ENCODE measurements at places on chromosomes 5 and 9.

DNA sequence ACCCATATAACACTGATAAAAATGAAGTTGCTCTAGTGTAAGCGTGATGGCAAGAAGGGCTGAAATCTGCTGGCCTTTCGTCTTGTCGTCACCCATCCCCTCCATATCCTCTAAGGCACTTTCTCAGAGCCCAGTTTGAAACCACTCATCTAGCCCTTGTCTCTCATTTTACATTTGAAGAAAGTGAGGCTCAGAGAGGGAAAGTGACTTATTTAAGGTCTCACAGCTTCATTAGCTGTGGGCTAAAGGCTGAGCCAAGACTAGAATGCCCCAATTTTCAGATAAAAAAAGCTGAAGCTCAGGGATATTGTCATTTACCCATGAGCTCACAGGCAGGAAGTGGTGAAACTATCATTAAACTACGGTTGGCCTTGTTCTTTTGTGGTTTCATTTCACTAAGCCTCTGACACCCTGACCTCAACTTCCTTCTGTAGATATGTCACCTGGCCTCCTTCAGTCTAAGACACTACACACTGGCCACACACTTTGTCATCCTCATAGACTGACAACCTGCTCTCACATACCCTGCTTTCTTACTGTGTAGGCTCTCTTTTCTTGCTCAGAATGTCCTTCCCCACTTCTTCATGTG, 176.7 kb upstream of the DMAC1 start:
- peak; percentile 2 for DNase-seq

GRCh38 chr5:54673523-54674225, 156.1 kb downstream of the SNX18 start:
- no peak for DNase-seq

- DNase-seq = no peak
Observed at GRCh38 chr9:121756474-121757280, 105.2 kb downstream of the DAB2IP start.

- no peak for DNase-seq
Observed at GRCh38 chr9:121633119-121633714, 18.2 kb upstream of the DAB2IP start.

DNA sequence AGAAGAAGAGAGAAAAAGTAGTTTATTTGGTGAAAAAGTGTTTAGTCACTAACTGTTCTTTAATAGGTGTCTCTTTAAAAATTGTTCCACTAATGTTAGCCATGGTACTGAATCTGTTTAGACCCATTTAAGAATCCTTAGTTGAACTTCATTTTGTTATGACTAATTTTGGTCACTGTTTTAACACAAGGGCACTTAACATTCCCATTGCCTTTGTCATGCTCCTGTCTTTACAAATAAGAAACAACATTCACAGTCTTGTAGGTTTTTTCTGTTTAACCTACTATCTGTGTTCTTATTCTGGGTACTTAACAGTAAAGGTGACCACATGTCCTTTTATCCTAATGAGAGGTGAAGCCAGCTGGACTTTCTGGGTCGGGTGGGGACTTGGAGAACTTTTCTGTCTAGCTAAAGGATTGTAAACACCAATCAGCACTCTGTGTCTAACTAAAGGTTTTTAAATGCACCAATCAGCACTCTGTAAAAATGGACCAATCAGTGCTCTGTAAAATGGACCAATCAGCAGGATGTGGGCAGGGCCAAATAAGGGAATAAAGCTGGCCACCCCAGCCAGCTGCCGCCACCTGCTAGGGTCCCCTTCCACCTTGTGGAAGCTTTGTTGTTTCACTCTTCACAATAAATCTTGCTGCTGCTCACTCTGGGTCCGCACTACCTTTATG, 116.7 kb downstream of the WDR70 start:
- DNase-seq = peak; percentile 93

GRCh38 chr9:82116556-82116955, 128.0 kb downstream of the SPATA31D1 start:
- DNase-seq = no peak

GRCh38 chr9:98117984-98118639, 910 bp downstream of the TRIM14 start:
- no peak for DNase-seq

DNA sequence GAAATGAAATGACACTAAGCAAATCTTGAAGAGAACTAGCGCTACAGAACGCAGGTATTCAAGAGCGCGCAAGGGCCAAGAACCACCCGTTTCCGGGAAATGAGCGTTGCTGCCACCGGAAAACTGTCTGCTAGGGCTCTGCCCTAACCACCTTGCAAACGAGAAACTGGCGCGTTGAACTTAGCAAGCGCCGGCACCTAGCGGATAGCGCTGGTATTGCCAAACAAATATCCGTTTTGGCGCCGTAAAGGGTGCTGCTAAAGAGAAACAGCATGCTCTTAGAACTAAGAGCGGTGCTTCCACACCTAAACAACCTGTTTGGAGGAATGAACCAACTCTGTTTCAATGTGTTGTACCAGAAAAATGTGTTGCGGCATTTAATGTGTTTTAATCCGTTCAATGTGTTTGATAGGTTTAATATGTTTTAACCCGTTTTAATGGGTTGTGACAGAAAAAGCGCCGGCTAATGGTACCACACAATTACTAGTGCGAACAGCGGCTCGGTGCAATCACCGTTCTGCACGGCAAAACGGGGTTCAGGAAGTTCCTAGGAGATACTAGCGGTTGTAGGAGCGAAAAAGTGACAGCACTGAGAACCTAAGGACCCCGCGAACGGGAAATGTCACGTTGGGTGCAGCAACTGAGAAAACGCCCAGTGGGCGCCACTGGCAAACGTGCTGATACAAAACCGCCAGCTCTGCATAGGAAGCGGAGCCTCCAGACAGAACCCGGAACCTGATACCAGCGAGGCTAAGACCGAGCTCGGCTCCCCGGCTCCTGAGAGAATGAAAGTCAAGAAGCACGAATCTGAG, at the start of gene ANXA2R:
ANXA2R (minus strand) TSS at position 33 of the 812 bp plus-strand sequence. CDS start 273 bp downstream, outside the sequence.
- DNase-seq = peak; percentile 96

DNA sequence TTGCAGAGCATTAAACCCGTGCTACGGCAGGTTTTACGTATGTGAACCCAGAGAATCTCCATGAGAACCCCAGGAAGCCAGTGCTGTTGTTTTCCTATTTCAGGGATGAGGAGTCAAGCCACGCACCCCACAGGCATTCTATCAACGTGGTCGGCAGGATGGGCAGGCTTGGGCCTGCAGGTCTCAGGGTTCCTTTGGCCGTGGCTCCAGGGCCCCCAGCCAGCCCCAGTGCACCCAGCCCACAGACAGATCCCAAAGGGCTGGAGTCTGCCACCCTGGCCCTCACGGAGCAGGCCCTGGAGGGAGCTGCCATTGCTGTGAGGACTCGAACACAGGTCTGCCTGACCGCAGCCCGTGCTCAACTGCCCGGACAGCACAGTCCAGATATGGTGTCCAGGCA, 77.1 kb upstream of the STXBP1 start:
- no peak for DNase-seq

- DNase-seq = no peak
Observed at GRCh38 chr5:134397196-134397595, 14.5 kb downstream of the CDKN2AIPNL start.

DNA sequence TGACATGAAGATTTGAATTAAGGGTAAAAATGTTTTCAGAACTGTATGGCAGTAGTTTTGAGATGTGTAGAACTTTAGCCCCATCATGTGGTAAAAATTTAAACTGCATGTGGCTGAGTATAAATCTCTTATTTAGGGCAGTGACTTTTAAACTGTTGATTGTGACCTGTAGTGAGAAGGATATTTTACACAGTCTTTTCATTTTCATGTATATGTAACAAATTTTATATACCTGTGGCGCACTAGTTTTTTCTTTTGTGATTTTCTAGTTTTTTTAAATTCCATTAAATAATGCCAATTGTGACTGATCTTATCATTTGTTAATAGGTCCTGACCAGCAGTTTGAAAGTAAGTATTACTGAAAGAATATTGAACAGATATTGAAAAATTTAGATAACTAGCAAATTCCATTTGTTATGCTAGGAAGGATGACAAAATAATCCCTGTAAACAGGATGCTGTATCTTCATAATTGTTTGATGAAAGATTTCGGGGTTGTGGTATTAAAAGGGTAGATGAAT, 47.2 kb downstream of the GPBP1 start:
- DNase-seq = peak; percentile 25

DNA sequence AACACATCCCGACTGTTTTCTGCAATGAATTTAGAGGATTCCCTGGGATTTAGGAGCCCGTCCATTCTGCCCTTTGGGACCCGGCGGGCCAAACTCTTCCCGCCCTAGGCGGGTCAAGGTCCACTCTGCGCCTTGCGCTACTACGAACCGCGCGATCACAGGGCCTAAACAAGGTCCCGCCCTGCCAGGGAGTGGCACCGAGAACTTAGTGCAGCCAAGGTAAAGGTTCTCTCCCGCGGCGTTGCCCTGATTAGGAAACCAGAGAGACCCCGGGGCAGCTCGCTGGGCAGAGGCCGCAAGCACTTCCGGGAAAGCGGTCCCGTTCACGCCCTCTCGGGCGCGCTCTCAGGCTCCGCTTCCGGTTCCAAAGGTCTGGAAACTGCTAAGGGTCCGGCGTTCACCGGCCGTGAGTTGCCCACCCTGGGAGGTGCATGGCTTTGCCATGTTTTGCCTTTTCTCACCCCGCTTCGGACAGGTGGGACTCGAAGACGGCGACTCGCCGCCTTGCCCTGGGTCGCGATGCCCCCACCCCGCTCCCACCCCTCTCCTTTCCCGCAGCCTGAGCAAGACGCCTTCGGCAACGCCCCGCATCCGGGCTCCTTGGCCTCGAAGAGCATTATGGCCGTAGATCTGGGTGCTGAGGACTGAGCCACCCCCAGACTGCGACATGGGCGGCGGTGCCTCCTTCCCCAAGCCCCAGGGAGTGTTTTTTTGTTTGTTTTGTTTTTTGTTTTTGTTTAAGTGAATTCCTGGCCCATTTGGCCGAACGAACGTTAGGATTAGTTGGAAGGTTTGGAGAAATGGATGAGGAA, 23.4 kb downstream of the HNRNPK start:
- DNase-seq = peak; percentile 38

DNA sequence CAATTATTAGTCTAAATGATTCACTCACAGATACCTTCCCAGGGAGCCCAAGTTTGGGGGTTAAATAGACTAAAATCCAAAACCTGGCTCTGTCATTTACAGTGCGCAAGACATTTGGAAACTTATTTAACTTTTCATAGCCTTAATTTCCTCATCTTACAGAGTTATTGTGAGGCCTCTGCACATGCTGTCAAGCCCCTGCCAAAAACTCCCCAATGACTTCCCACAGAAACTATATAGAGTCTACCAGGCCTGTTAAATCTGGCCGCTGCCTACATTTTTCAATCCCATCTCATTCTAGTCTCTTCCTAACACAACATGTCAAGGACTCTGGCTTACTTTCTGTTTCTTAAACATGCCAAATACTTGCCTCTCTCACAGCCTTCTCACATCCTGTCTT, 412.5 kb downstream of the ELAVL2 start:
- DNase-seq = no peak

DNA sequence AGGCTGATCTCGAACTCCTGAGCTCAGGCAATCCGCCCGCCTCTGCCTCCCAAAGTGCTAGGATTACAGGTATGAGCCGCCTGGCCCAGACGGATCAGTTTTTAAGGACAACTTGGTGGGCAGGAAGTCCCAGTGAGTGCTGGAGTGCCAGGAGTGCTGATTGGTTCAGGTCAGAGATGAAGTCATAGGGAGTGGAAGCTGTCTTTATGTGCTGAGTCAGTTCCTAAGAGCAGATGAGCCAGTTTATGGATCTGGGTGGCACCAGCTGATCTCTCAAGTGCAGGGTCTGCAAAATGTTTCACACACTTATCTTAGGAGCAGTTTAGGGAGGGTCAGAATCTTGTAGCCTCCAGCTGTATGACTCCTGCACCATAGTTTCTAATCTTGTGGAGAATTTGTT, 292.1 kb upstream of the ELAVL2 start:
- DNase-seq = no peak

DNA sequence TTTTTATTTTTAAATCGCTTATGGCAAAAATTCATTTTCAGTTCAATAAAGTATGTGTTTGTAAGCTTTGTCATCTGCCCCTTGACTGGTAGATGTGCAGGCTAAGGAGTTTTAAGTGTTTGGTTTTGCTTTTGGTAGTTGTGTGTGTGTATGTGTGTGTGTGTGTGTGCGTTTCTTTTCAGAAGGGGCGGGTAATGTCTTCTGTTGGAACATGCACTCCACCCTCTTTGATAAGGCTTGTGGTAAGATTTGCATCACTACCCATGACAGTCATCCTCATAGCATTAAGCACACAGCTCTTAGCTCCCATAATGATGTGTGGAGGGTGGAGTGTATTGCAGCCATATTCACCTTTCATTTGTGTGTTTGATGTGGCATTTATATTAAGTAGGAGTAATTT, 92.1 kb upstream of the FSD1L start:
- DNase-seq = peak; percentile 59

DNA sequence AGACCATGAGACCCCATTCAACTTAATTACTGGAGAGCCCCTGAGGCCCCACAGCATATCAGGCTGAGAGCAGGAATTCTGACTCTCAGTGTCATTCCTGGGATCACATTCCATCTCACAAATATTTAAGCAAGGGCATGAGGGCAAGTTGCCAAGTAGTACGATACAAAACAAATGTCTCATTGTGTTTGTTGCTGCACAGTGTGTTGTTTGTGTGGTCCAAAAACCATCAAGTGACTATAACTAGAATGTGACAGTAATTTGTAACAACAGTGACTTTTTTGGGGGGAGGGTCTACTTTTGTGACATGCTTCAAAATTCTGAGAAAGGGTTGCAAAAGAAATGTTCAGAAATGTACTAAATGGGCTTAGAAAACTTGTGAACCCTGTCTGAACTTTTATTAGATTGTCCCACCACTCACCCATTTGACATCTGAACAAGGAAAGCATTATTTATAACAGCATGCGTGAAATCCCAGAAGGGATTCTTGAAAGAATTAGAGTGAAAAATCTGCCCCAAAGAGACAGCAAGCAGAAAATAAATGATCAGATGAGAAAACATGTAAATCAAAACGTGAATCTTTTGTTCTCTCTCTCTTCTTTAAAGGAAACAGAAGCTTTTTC, 347.0 kb downstream of the NTRK2 start:
- DNase-seq = no peak

DNA sequence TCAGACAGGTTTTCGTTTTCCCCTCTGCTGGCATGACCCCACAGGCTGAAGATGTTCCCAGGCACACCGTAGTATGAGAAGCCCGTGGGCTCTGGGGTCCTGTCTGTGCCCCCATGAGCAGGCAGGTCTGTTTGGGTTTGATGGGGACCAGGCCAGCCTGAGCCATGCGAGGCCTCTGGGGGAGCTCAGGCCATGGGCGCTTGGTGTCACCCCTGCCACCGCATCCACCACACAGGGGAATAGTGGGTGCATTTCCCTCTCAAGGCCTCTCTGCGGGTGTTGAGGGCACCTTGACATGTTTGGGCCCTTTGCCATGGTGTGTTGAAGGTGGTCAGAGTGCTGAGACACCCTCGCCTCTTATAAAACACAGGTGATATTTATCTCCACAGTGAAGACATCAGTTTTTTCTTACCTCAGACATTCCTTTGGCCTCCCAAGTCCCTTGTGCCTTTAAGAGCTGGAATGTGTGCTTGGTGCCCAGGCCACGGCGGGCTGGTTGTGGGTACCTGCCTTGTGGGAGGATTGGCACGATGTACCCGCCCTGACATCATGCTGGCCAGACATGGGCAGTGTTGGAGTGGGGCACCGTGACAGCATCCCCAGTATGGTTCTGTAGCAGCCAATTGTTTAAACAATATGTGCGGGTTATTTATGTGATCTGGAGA, 68.3 kb downstream of the WNK2 start:
- DNase-seq = no peak

GRCh38 chr5:158387499-158387898, 528.6 kb upstream of the CLINT1 start:
- no peak for DNase-seq

GRCh38 chr9:68715181-68715456, 10.1 kb downstream of the PIP5K1B start:
- DNase-seq = no peak

Measured in astrocyte (in vitro differentiated cells and primary cell).